NCI-H1436 treated with DMSO at 0.1 percent for 48 hours (cell line): ENCODE measurements at places on chromosomes 2 and 18.

GRCh38 chr2:171191021-171191420 is 30.3 kb upstream of the TLK1 start:
- no peak for DNase-seq

GRCh38 chr18:65852273-65852672 is 101.5 kb downstream of the CDH7 start:
- DNase-seq: no peak

DNA sequence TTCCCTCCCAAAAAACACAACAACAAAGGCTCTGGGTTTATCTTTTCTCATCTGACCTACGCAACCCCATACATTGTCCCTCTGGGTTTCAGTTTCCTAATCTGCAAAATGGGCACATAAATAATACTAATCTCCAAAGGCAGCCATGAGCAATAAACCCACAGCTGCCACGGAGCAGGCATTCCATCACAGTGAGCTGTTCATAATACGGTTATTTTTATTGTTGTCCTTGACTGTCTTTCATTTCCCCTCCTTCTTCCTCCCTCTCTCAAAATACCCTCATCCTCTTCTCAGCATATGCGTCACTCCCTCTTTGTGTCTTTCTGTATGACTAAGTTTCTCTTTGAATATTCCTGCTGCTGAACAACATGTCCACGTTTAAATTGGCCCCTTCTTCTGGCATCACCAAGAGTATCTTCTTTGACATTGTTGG is 129.8 kb upstream of the CAB39 start:
- DNase-seq: no peak

GRCh38 chr2:12478151-12479064 is 238.3 kb upstream of the TRIB2 start:
- no peak for DNase-seq

- DNase-seq: no peak
These were observed 36.6 kb downstream of the FEZ2 start for GRCh38 chr2:36561237-36561944.

DNA sequence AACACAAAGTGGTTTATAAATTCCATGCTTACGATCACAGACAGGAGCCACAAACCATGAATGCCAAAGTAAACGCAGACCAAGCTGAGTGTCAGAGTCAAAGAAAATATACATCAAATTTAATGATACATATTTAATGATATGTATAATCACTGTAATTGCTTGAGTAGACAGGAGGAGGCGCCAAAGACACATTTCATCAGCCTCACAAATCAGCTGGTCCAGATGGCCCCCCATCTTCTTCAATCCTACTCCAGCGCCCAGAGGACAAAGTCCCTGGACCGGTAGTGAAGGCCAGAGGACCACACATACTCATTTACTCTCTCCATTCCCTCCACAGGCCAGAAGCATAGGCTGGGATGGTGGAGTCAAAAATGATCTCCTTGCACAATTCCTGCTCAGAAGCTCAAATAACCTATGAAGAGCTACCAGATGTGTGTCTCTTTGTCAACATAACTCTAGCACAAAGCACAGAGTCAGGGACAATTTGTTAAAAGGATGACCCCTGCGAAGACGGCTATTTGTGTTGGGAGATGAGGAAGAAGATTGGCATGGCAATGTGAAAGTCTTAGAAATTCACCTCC is 149.3 kb upstream of the PGAP1 start:
- no peak for DNase-seq

GRCh38 chr2:158586491-158586890 is 129.7 kb downstream of the PKP4 start:
- DNase-seq: no peak

DNA sequence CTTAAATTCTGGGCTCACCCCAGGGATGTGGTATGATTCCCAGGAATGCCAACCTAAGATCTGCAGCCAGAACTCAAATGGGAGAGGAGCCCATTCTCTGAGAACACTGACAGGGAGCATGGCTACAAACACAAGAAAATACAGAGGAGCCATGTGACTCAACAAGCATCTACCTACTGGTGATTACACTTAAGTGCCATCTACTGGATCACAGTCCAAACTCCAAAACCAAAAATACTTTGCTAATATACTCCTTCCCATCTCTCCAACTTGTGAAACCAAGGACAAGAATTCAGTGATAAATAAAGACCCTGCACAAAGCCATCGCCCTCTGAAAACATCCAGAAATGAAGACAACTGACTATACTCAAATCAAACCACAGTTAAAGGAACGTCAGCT is 116.9 kb downstream of the NR4A2 start:
- no peak for DNase-seq

DNA sequence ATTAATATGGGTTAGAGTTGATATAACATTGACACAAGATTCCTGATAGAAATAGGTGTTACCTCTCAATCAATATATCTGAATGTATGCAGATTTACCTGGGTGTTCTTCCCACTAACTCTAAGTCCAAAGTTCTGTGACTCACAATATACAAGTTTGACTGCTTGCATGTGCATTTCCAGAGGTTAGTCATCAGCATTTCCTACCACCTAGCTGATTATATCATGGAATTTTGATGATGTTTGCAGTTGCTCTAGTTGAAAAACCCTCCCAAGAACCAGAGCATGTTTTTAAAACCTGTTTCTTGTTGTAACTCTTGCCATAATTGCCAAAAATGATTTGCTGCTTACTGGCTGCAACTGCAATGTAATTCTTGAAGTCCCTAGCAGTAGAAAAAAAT is 15.0 kb upstream of the DSG1 start:
- no peak for DNase-seq

GRCh38 chr2:123913143-123913735 is 111.8 kb upstream of the CNTNAP5 start:
- DNase-seq: no peak

DNA sequence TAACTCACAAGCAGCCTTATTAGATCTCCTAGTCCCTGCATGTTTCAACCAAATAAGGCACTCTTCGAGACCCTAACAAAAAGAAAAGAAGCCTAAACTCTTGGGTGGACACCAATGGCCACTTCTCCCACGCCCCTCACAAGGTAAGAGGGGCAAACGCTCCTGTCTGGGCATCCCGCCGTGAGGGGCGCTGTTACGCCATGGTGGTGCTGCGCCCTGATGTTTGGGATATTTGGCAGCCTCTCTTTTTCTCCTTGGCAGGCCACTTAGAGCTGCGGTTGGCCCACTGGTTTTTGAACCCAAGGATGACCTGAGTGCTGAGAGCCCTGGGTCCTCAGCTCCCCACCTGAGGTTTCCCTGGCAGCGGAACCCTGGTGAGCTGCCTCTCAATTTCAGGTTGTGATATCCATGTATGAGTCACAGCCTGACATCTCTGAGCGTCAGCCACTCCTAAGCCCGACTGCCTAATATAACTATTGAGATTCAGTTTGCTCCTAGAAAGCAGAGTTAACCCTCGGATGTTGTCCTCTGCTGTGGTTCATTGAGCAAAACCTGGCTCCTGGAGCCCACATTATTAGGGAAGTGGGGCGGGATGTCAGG is 103.3 kb downstream of the COL6A3 start:
- no peak for DNase-seq

GRCh38 chr2:29123617-29124349 is 8.6 kb downstream of the CLIP4 start:
- no peak for DNase-seq

DNA sequence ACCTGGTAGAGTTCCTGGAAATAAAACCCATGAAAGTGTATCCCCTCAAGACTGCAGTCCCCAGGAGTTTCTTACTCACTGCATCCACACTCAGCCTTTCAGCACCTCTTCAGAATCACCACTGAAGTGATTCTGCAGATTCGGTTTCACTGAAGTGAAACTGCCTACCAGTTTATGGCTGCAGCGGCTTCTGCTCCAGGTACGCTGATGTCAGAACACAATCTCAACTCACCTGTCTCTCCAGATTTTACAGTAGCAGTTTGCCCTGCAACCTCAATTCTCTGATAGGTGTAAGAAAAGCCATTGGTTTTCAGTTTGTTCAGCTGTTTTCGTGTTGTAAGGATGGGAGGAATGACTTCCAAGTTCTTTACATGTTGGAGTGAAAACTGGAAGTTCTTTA is 124.8 kb downstream of the TSN start:
- DNase-seq: no peak

- no peak for DNase-seq
These were observed 31.8 kb upstream of the NTSR2 start for GRCh38 chr2:11701751-11702301.

GRCh38 chr2:55223958-55224760 is 7.9 kb downstream of the CLHC1 start:
- no peak for DNase-seq

- DNase-seq: no peak
These were observed 46.8 kb downstream of the TMEM131 start for GRCh38 chr2:97948926-97949325.

- no peak for DNase-seq
These were observed 6.3 kb downstream of the MYO7B start for GRCh38 chr2:127541809-127542208.

DNA sequence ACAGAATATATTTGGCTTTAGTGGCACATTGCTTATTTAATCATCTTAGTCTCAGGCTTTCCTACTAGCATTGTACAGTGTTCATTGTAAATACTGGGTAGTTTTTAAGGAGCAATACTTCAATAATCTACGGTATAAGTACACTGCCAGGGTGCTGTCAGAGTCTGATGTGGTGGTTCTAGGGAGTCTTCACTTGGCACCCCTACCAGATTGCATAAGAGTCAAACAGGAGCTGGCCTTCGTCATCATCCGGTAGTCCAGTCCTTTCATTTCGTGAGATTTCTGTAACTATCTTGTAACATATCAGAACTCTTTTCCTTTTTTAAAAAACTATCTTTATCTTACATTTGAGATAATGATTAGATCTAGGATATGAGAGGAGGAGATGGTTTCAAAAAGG is 91.1 kb downstream of the ZNF532 start:
- no peak for DNase-seq
